ENCODE measurements at places on chromosomes 3 and 15.

DNA sequence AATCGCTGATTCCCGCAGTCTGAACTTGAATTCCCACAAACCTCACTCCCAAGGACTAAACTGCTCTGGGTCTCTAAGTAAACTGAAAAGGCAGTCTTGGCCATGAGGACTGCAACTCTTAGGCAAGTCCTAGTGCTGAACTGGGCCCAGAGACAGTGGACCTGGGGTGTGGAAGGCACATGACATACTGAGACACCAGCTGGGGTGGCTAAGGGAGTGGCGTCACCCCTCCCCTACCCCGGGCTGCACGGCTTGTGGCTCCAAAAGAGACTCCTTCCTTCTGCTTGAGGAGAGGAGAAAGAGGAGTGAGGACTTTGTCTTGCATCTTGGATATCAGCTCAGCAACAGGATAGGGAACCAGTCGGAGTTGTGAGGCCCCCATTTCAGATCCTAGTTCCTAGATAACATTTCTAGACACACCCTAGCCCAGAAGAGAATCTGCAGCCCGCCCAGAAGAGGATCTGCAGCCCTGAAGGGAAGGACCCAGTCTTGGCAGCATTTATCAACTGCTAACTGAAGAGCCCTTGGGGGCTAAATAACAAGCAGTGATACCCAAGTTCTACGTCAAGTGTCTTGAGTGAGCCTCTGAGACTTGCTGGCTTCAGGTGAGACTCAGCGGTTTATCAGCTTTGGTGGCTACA, 110.7 kb upstream of the C3orf80 start:
- no peak for DNase-seq

DNA sequence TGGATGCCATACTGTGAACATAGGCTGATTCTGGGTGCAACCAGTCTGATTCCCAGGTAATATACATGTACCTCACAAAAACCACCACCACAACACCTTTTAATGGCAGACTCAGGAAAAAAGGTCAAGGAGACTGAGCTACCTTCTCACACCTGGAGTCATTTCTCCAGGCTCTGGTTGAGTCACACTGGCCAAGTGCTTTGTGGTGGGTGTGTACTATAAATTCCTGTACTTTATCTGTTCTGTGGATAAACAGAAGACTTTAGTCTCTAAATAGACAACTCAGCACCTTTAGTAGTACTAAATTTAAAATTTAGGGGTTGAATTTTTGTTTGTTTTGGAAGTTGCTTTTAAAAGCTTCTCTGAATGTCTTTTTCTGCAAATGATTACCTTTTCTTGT, 46.7 kb downstream of the TOP2B start:
- DNase-seq, result no peak

- no peak for DNase-seq
These were observed 19.8 kb downstream of the IL1RAP start for GRCh38 chr3:190533511-190534281.

GRCh38 chr3:119884161-119884557, 102.3 kb downstream of the NR1I2 start:
- no peak for DNase-seq

GRCh38 chr3:55704521-55704920, 217.4 kb upstream of the WNT5A start:
- no peak for DNase-seq

Data from stimulated activated CD8-positive, alpha-beta memory T cell treated with anti-CD3 and anti-CD28 coated beads, Interleukin-12 subunit alpha, Interleukin-12 subunit beta, amount 100 ng/mL, for 4 hours (primary cell).